Stimulated activated naive CD4-positive, alpha-beta T cell (primary cell): ENCODE measurements at places on chromosomes 12 and 14.

GRCh38 chr12:131644481-131644880, 66.4 kb upstream of the SFSWAP start:
- DNase-seq = no peak

DNA sequence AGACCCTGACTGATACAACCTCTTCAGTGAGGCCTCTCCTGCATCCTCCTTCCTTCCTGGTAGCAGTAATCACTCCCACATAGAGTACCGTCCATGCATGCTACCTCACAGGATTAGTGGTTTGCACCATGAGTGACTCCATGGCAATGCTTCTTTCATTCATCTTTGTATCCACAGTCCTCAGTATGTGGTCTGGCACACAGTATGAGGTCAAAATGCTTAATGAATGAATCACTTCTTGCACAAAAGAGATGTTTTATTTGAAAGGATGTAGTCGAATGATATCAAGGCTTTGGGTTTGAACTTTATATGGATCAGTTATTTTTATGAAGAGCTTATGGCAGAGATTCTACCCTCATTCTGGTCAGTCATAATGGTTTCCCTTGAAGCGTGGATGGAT, 42.2 kb downstream of the KCNA5 start:
- no peak for DNase-seq

DNA sequence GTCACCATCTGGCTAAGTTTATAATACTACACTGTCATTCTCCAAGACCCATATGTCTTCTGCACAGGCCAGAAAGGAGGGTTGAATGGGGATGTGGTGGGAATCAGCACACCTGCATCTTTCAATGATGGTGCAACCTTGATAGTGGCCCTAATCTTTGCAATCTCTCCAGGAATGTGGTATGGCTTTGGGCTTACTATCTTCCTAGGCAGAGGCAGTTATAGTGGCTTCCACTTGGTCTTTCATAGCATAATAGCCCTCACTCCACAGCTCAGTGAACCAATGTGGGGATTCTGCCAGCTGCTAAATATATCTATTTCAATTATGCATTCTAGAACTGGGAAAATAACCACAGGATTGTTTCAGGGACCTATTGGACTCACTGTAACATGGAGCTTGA, 61.8 kb upstream of the ATP2B1 start:
- no peak for DNase-seq

DNA sequence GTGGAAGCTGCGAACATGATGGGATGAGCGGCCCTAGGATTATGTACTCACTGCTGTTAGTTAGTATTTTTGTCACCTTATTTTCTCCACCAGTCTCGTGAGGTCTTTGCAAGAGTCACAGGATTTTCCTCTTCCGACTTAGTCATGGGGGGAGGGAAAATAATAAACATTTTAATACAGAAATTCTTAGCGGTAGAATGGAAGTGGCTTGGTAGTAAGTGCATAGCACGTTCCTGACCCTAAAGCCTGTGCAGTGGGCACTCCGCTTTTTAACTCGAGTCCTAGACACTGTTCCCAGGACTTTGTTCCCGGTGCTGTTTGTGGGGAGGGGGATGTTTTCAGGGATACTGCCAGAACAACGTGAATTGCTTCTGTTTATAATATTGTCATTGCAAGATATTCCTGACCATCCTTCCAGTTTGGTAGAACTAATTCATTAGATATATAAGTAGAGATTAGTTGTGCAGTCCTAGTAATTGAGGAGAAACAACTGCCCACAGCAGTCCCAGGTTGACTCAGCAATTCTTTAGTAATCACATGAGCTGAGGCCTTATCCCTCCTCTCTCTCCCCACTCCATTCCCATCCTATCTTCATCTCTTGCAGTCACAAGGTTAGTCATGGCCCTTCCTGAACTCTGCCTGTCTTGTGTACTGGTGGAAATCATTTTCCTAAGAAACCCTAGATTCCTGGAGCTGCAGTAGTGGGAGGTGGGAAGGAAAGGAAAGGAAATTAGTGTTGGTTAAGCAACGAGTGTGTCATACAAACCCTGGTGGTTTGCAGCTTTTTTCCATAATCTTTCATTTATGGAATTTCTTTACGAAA, 799 bp downstream of the SLC38A6 start:
- DNase-seq = no peak

GRCh38 chr14:79825046-79825521, 386.2 kb downstream of the DIO2 start:
- DNase-seq = no peak

DNA sequence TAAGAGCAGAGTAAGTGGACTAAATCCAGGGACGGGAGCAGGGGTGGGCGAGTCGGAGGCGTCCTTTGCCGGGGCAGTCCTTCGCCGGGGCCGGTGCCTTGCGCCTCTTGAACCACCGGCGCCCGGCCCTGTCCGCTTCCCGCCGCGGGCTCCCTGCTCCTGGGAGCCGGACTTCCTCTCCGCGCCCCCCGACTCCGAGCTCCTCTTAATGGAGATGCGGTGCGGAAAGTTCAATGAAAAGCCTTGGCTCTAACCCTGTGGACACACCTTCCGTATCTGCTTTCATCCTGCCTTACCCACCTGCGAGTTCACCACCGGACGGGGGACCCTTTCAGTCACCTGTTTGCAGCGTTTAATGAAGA, 412 bp downstream of the FGFR1OP2 start:
- no peak for DNase-seq

DNA sequence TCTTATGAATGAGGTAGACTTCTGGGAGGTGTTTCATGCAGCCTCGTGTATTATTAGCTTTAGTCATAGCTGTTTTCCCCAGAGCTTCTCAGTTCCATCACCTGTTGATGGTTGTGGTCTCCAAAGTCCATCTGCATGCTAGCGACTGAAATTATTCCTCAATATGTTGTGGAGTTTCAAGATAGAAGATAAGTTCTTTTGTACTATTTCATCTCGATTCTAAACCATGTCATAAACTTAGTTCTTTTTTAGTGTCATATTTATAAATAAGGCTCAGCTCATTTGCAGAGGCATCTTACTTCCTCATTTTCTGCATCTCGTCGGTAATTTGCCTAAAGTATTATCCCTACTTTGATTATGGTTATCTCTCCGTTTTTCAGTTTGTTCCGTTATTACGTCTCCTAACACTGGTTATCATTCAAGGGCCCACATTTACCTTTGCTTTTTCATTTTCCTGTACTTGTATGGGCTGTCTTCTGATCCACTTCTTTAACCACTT, 119.1 kb downstream of the ITPR2 start:
- no peak for DNase-seq

DNA sequence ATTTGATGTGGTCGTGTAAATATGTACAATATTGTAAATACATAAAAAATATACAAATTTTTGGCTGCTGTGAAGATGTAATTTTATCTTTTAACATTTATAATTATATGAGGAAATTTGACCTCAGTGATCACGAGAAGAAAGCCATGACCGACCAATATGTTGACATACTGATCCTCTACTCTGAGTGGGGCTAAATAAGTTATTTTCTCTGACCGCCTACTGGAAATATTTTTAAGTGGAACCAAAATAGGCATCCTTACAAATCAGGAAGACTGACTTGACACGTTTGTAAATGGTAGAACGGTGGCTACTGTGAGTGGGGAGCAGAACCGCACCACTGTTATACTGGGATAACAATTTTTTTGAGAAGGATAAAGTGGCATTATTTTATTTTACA, 49.6 kb downstream of the TBK1 start:
- no peak for DNase-seq

DNA sequence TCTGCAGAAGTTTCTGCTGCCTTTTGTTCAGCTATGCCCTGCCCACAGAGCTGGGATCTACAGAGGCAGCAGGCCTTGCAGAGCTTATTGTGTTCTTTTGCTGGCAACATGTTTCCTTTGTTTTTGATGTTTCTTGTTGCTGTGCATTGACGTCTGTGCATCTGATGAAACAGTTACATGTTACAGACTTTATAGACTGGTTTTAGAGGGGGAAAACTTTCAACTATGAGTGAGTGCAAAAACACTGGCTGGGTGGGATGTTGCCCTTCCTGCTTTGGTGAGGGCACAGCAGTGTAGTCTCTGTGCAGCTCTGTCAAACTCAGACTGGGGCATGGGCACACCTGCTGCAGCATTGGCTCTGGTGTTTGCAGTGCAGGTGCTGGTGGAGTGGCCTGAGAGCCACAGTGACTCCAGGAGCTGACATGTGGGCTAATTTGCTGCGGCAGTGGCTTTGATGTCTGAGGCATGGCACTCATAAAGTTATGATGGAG, 26.9 kb downstream of the CLEC6A start:
- peak; percentile 5 for DNase-seq

DNA sequence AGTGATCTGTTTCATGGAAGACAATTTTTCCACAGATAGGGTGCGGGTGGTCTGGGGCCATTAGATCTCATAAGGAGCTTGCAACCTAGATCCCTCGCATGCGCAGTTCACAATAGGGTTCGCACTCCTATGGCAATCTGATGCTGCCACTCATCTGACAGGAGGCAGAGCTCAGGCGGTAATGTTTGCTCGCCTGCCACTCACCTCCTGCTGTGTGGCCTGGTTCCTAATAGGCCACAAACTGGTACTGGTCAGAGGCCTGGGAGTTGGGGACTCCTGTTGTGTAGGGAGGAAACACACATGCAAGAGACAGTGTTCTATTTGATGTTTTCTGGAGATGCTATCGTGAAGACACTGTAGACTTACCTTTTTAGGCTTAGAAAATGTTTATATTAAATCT, 77.0 kb upstream of the FGD4 start:
- DNase-seq = no peak

DNA sequence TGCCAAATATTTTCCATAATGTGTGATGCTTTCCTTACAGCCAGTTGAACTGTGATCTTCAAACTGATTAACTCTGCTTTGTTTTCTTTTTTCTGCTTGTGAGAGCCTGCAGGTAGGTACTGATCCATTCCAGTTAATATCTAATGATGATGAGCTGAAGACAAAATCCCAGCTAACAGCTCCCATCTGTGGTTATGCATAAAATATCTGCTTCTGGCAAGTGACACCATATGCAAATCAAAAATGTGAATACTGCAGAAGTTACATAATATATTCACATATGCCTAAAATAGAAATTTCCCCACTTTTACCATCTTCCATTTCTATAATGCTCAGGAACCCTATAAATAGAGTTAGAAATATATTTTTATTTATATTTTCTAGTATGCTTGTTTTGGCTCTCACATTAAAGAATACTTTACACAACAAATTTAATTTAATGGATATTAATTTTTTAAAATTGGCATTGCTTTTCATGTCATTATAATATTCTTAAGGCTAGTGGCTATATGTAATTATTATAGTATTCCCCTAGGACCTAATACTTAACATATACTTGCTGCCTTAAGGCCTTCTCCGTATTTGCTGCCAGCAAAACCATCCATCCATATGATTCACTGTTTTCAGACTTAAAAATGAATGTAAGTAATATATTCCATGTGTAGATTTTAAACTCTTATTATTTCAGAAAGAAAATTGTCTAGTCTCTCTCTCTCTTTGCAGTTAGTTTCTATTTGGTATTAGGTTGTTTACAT, 83.8 kb downstream of the CCER1 start:
- no peak for DNase-seq

DNA sequence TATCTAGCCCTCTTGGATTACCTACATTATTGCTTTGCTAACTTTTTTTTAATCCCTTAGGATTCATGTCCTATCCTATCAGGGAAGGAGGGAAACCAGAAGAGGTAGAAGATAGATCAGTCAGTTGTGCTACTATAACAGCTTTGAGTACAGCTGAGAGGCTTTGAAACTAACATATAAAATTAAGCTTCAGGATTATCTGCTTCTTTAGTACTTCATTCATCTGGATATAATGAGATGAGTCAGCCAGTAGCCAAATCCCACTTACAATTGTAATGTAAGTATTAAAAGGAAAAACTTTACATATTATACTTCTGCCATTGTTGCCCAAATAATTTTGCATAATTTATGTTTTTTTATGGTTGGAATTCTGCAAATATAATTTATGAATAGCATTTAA, 33.4 kb upstream of the ANO6 start:
- no peak for DNase-seq
